Kidney (tissue), 22 donors: ENCODE measurements at places on chromosomes 16 and 17. TPM values are rescaled to one million over a fixed set of nuclear protein-coding genes. Genes with fewer than 3 reads are reported as not detected.

- H3K27me3 ChIP-seq, result no peaks in the 10 kb centered on the region
- DNase-seq, result no peak
- no peaks in the 10 kb centered on the region for H3K4me1 ChIP-seq
- no peak overlapping the region for H3K4me3 ChIP-seq
These were observed 13.2 kb upstream of the CCL23 start for GRCh38 chr17:36030956-36031355.

DNA sequence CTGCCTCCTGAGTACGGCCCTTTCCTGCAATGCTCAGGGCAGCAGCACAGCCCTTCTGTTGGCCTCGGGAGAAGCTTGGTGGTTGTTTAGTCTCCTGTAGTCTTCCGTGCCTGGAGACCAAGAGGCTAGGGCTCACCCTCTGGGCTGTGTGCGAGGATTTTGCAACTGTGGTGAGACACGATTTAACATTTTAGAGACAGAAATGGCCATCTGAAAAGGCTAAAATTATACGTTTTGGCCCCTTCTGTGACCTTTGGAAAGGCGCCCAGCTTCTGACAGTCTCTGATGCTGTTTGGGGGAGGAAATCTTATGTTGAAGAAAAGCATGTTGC, 33.1 kb downstream of the FOXL1 start:
- no peak overlapping the region for H3K4me3 ChIP-seq
- peak overlapping the region; percentile 58 for H3K27ac ChIP-seq
- H3K27me3 ChIP-seq, result no peaks in the 10 kb centered on the region

DNA sequence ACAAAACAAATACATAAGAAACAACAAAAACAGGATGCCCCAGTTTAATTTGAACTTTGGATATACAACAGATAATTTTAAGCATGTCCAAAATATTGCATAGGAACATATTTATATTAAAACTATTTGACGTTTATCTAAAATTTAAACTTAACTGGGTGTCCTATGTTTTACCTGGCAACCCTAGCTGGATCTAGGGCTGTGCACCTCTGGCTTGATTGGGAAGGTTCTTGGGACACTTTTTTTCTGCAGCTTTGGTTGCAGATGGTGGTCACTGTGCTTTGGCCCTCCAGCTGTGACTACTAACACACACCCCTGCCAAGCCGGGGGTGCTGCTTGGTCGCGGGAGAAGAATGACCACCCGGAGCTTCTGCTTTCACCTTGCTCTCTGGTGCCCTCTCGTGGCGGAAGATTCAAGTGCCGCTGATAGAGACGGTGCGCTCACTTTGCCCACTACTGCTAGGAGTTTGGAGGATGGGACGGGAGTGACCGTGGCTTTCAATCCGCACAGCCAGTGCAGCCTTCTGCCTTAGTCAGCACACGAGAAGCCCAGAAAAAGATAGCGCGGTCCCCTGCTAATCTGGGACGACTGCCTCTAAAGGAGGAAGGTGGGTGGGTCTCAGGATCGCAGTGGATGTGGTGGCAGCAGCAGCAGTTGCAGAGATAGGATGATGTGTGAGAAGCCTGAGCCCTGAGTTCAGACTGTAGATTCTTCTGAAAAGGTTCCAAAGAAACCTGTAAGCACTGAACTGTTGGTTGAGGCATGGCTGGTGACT, 6.7 kb downstream of the SPACA3 start:
- H3K36me3 ChIP-seq, result no peaks in the 10 kb centered on the region
- no peak overlapping the region for H3K27ac ChIP-seq
- no peaks in the 10 kb centered on the region for H3K27me3 ChIP-seq
- peak; percentile 86 for DNase-seq
- H3K4me3 ChIP-seq, result no peak overlapping the region

DNA sequence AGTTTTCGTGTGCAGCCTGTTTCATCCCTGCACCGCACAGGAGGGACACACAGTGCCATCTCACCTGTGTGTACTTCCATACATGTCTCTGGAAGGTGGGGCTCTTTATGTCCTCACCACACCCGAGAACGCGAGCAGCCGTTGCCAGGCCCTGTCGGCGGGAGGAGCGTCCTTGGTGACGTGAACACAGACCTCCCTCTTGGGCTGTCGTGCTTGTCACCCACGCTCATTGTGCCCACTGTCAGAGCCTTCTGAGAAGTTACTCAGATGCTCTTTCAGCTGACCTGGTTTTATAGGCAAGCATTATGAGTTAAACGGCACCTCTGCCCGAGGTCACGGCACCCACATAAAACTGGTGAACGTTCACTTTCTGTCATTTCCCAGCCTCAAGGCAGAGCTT, 40.2 kb downstream of the ZNF750 start:
- no peaks in the 10 kb centered on the region for H3K27me3 ChIP-seq
- no peak overlapping the region for H3K4me3 ChIP-seq

- H3K27ac ChIP-seq, result peak overlapping the region; percentile 100
- peak; percentile 87 for DNase-seq
- peak overlapping the region; percentile 85 for H3K4me3 ChIP-seq
- H3K36me3 ChIP-seq, result peaks cover 10% of the 10 kb centered on the region
- peaks cover 16% of the 10 kb centered on the region for H3K4me1 ChIP-seq
These were observed 1.1 kb upstream of the ZNF263 start for GRCh38 chr16:3282103-3282729.

DNA sequence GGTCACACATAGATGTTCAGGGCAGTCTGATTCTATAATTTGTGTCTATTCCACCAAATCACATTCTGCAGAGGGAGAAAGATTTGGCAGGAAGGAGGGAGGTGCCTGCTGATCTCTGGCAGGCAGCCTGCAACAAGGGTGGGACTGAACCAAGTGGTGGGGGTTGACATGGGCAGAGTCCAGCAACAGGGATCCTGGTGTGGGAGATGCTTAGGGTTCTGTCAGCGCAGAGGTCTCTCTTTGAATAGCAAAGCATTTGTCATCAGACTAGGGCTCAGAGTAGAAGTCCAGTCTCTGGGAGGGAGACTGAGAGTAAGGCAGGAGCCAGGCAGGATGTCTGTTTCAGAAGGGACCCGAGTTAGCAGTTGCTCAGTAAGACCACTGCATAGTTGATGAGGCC, 94.6 kb downstream of the UTP18 start:
- DNase-seq, result no peak
- H3K27ac ChIP-seq, result no peak overlapping the region
- no peaks in the 10 kb centered on the region for H3K4me1 ChIP-seq
- no peaks in the 10 kb centered on the region for H3K27me3 ChIP-seq
- H3K4me3 ChIP-seq, result no peak overlapping the region

- H3K4me3 ChIP-seq, result no peak overlapping the region
- peak; percentile 61 for DNase-seq
These were observed 1.5 kb upstream of the SREBF1 start for GRCh38 chr17:17837966-17838962.

DNA sequence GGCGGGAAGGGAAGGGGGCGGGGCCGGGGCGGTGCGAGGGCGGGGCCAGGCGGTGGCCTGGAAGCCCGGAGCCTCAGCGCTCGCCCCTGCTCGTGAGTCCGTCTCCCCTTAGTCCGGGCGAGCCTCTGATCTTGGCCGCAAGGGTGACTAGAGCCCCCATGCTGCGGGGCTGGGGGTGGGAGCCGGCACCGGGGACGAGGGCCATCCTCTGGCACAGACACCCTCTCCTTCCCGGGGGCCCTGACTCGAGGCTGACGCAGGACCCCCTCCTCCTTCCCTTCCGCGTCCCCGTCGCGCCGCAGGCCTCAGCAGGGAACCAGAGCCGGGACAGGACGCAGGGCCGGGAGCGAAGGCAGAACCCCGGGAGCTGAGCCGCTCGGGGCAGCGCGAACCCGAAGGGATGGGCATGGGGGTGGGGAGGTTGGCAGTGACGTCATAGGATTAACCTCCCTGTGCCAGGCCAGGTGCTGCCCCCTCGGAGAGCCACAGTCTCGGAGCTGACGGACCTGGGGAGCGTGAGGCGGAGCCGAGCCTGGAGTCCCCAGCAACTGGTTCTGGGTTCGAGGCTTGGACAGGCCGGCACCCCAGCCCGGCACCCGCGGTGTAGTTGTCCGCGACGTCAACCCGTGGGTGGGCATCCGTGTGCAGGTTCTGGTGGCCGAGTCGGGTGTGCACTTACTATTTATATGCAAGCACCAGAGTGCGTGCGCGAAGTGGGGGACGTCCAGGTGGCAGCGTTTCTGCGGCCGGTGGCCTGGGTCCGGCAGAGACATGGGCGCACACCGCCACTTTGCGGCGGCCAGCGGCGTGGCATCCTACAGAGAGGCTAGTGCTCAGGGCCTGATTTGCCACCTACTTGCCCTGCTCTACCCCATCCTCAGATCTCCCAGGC, 503 bp upstream of the PLCD3 start:
- H3K27me3 ChIP-seq, result no peaks in the 10 kb centered on the region
- peak overlapping the region; percentile 98 for H3K27ac ChIP-seq
- H3K36me3 ChIP-seq, result no peaks in the 10 kb centered on the region
- DNase-seq, result peak; percentile 94

Gene CD19
- 2.6 TPM for total RNA-seq

- H3K4me3 ChIP-seq, result no peak overlapping the region
- DNase-seq, result no peak
- H3K36me3 ChIP-seq, result no peaks in the 10 kb centered on the region
- no peaks in the 10 kb centered on the region for H3K4me1 ChIP-seq
- H3K27me3 ChIP-seq, result no peaks in the 10 kb centered on the region
These were observed 1508.2 kb downstream of the CDH11 start for GRCh38 chr16:63613701-63614100.

GRCh38 chr16:75763204-75763603, 36.9 kb upstream of the CPHXL start:
- DNase-seq, result no peak
- no peaks in the 10 kb centered on the region for H3K4me1 ChIP-seq
- H3K27me3 ChIP-seq, result no peaks in the 10 kb centered on the region
- H3K27ac ChIP-seq, result no peak overlapping the region
- H3K36me3 ChIP-seq, result no peaks in the 10 kb centered on the region

Gene DLX3
- total RNA-seq, result 0.41 TPM

DNA sequence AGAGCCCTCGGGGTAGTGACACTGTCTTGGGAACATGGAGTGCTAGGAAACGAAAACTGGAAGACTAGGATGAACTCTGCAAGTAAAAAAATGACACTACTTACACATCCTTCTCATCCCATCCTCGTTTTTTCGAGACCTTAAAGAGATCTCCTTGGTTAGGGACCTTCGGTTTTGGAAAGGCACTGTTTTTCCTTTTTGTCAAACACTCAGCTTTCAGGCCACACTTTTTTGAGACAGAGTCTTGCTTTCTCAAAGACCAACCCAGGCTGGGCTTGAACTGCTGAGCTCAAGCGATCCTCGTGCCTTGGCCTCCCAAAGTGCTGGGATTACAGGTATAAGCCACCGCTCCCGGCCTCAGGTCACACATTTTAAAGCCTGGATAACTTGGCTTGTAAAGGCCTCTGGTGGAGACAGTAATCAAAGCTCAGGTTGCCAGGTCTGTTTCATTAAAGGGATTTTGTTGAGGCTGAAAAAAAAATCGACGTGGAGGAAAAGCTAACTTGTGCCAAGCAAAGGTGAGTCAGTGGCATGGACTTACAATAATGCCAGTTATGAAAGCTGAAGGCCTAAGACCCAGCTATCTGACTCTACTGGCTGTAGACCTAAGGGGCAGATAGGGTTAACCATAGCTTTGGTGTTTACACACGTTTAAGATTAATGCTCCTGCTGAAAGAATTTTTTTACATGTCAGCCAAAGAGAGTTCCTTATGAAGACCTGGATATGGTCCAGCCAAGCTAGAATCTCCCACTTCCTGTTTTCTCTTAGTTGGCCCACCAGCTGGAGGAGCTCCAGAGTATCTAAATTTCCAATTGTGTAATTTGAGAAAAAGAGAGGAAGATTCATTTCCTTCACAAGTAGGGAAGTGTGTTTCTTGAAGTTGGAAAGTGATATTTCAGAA, 823 bp downstream of the NBR1 start:
- H3K27ac ChIP-seq, result peak overlapping the region; percentile 94
- H3K27me3 ChIP-seq, result no peaks in the 10 kb centered on the region
- DNase-seq, result peak; percentile 91
- H3K36me3 ChIP-seq, result peaks cover 3% of the 10 kb centered on the region
- H3K4me3 ChIP-seq, result peak overlapping the region; percentile 88

- no peaks in the 10 kb centered on the region for H3K27me3 ChIP-seq
- no peak overlapping the region for H3K27ac ChIP-seq
- H3K36me3 ChIP-seq, result no peaks in the 10 kb centered on the region
- H3K4me1 ChIP-seq, result no peaks in the 10 kb centered on the region
- DNase-seq, result no peak
- H3K4me3 ChIP-seq, result no peak overlapping the region
These were observed 43.6 kb downstream of the C16orf95 start for GRCh38 chr16:87273471-87274030.

Gene SSTR5
- 6.7 TPM for total RNA-seq

DNA sequence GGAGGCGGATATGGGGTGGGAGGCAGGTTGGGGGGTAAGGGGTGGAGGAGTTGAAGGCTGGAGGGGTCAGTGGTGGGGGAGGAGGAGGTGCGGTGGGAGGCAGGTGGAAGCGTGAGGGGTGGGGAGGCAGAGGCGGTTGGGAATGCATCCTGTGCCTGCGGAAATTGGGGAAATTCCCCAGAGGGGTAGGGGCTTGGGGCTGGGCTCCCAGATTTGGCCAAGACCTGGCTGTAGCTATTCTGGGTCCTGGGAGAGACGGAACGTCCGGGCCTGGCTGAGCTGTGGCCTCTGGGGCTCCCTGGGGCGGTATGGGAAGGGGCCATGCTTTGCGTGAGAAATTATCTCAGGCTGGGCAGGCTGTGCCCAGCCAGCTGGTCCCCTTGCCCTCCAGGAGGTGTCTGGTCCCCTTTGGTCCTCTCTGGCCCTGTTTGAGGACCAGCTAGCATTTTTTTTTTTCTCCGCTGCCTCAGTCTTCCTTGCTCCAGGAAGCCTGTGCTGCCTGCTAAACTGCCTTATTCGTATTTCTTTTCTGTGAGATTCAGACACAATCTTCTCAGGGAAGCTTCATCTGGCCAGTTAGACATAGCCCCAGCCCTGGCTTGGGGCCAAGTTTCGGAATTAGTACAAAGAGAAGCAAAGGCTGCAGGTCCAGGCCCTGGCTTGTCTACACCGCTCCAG, 7.3 kb upstream of the TRPV2 start:
- no peaks in the 10 kb centered on the region for H3K36me3 ChIP-seq
- peaks cover 5% of the 10 kb centered on the region for H3K4me1 ChIP-seq
- H3K27ac ChIP-seq, result peak overlapping the region; percentile 61
- H3K4me3 ChIP-seq, result no peak overlapping the region

- no peaks in the 10 kb centered on the region for H3K4me1 ChIP-seq
- no peaks in the 10 kb centered on the region for H3K27me3 ChIP-seq
- H3K27ac ChIP-seq, result no peak overlapping the region
- no peak for DNase-seq
- no peaks in the 10 kb centered on the region for H3K36me3 ChIP-seq
- H3K4me3 ChIP-seq, result no peak overlapping the region
These were observed 34.1 kb upstream of the CHMP6 start for GRCh38 chr17:80957461-80957941.

DNA sequence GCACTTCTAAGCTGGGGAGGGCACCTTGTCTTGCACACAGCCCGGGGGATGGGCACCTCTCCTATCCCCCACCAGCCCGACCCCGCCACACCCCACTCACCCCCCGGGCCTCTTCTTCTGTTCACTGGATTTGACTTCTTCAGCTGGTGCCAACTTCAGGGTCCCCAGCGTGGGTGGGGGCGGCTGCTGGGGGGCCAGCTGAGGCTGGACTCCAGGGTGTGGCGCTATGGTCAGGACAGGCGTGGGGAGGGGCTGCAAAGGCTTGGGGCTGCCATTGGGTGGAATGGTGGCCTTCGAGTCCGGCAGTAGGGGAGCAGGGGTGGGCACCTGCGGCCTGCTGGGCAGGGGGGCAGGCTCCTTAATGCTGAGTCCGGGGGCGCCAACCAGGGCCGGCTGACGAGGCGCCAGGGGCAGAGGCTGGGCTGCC, 6.1 kb downstream of the MNT start:
- peaks cover 9% of the 10 kb centered on the region for H3K4me1 ChIP-seq
- no peaks in the 10 kb centered on the region for H3K27me3 ChIP-seq
- no peak overlapping the region for H3K4me3 ChIP-seq
- peaks cover 5% of the 10 kb centered on the region for H3K36me3 ChIP-seq
